ENCODE measurements at places on chromosomes 5 and 9. TPM values are rescaled to one million over a fixed set of nuclear protein-coding genes. Genes with fewer than 3 reads are reported as not detected.

ICE1 gene
- polyA plus RNA-seq: 25.9 TPM

DNA sequence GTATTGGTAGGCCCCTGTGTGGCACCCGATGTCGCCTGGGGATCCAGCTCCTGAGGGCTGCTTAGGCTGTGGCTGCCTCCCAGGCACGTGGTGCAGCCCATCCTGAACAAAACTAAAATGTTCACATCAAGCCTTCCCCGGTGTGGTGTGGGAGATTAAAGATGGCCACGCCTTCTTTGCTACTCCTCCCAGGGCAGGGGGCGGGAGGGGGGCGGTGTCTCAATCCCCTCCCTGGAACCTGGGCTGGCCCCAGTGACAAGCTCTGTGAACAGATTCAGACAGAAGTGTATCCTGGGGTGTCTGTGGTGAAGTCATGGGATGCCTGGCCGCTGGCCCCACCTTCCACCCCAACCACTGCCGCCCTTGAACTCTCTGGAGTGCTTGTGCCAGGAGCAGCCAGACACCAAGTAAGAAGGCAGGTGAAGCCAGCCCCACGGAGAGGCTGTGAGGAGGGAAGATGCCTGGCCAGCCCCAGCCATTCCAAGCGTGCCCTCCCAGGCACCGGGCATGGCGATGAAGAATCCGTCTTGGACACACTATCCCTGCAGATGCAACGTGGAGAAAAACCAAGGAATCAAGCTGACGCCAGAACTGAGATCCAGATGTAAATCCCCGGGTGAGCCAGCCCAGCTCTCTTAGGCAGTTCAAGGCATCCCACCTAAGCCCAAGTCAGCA lies 75.8 kb downstream of the AK8 start:
- no peaks in the 10 kb centered on the region for H3K27me3 ChIP-seq
- no peak for DNase-seq
- no peak overlapping the region for H3K4me3 ChIP-seq
- peaks cover 13% of the 10 kb centered on the region for H3K36me3 ChIP-seq
- no peak overlapping the region for H3K27ac ChIP-seq

- no peak overlapping the region for H3K4me3 ChIP-seq
- H3K27me3 ChIP-seq: peaks cover 2% of the 10 kb centered on the region
- no peak overlapping the region for H3K27ac ChIP-seq
- no peak for DNase-seq
- H3K36me3 ChIP-seq: no peaks in the 10 kb centered on the region
These were observed 216.8 kb upstream of the PANK3 start for GRCh38 chr5:168796000-168796399.

HARS2 gene
- polyA plus RNA-seq: 45.9 TPM

GRCh38 chr9:31183866-31184265 lies 1200.6 kb upstream of the ACO1 start:
- H3K4me3 ChIP-seq: no peak overlapping the region
- DNase-seq: no peak
- no peaks in the 10 kb centered on the region for H3K36me3 ChIP-seq
- no peaks in the 10 kb centered on the region for H3K27me3 ChIP-seq
- H3K4me1 ChIP-seq: no peaks in the 10 kb centered on the region

GRCh38 chr9:107694390-107694789 lies 204.8 kb upstream of the KLF4 start:
- H3K4me3 ChIP-seq: no peak overlapping the region
- DNase-seq: no peak
- H3K27ac ChIP-seq: no peak overlapping the region
- no peaks in the 10 kb centered on the region for H3K36me3 ChIP-seq
- no peaks in the 10 kb centered on the region for H3K4me1 ChIP-seq

SLC36A3 gene
- polyA plus RNA-seq: not detected
